ENCODE measurements at places on chromosomes 1 and 21. TPM values are rescaled to one million over a fixed set of nuclear protein-coding genes. Genes with fewer than 3 reads are reported as not detected.

Gene OR6K6
- not detected for total RNA-seq

Gene CD1D
- total RNA-seq = 0.86 TPM

Gene NBPF26
- total RNA-seq = 17.3 TPM

Gene SYNC
- total RNA-seq = 0.51 TPM

Gene PGLYRP3
- not detected for total RNA-seq

Gene AXDND1
- 0.64 TPM for total RNA-seq

Gene RHD
- total RNA-seq = not detected

Gene OR6K3
- not detected for total RNA-seq

Gene BMP8A
- 0.40 TPM for total RNA-seq

GRCh38 chr1:52677076-52677806 is 20.9 kb downstream of the COA7 start:
- no peak overlapping the region for H3K4me3 ChIP-seq
- no peak for DNase-seq
- no peak overlapping the region for H3K27ac ChIP-seq
- peaks cover 23% of the 10 kb centered on the region for H3K4me1 ChIP-seq
- H3K27me3 ChIP-seq = no peaks in the 10 kb centered on the region

GRCh38 chr21:33760641-33761440 is 118.5 kb downstream of the ITSN1 start:
- H3K27me3 ChIP-seq = no peaks in the 10 kb centered on the region
- no peak overlapping the region for H3K4me3 ChIP-seq
- H3K4me1 ChIP-seq = peaks cover 8% of the 10 kb centered on the region

GRCh38 chr1:50705041-50705440 is 255.0 kb downstream of the FAF1 start:
- no peak overlapping the region for H3K4me3 ChIP-seq
- no peak for DNase-seq

GRCh38 chr1:62247391-62248168 is 52.9 kb downstream of the L1TD1 start:
- H3K4me3 ChIP-seq = no peak overlapping the region
- H3K36me3 ChIP-seq = no peaks in the 10 kb centered on the region
- H3K4me1 ChIP-seq = no peaks in the 10 kb centered on the region
- no peak overlapping the region for H3K27ac ChIP-seq
- H3K27me3 ChIP-seq = peaks cover 73% of the 10 kb centered on the region
- DNase-seq = peak; percentile 15

GRCh38 chr1:8213676-8214075 is 104.2 kb upstream of the SLC45A1 start:
- H3K4me1 ChIP-seq = peaks cover 34% of the 10 kb centered on the region
- H3K27ac ChIP-seq = no peak overlapping the region
- H3K27me3 ChIP-seq = no peaks in the 10 kb centered on the region
- H3K36me3 ChIP-seq = peaks cover 34% of the 10 kb centered on the region
- H3K4me3 ChIP-seq = no peak overlapping the region

DNA sequence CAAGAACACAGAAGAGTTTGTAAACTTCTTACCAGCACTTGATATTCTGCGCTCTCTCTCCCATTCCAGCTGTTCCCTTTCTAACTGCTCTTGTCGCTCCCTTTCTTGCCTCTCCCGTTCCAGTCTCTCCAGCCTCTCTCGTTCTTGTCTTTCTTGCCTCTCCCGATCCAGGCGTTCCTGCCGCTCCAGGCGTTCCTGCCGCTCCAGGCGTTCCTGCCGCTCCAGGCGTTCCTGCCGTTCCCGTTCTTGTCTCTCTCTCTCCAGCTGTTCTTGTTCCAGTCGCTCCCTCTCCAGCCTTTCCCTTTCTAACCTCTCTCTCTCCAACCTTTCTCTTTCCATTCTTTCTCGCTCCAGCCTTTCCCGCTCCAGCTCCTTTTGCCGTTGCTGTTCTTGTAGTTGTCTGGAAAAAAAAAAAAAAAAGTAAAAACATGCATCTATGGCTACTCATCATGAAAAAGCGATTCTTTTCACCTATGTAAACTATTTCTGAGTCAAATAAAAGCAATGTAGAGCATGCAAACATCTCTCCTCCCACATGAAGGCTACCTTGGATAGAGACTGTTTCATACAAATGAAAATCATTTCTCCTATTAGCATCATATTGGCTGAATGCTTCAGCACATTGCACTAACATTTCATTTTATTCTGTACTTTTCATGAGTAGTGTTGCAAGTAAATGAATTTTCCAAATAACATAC is 91.5 kb upstream of the LBR start:
- DNase-seq = no peak
- H3K27ac ChIP-seq = no peak overlapping the region
- peaks cover 6% of the 10 kb centered on the region for H3K36me3 ChIP-seq
- no peaks in the 10 kb centered on the region for H3K27me3 ChIP-seq
- H3K4me3 ChIP-seq = no peak overlapping the region
- peaks cover 9% of the 10 kb centered on the region for H3K4me1 ChIP-seq

DNA sequence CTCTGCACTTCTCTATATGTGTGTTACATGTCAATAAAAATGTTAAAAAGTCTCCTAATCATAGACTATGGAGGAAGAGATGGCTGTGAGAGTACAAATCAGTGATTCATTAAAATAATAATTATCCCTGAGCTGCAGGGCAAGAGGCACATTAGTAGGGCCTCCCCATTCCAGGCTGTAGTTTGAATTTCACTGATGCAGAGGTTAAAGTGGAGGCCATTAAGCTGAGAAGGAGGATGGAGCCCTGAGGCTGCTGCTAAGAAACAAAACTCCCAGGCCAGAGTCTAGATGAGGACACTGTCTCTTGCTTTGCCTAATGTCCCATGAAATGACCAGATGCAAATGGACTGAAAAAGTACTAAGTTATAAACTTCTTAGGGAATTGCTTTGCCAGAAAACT is 89.1 kb upstream of the WDR26 start:
- DNase-seq = no peak
- H3K36me3 ChIP-seq = no peaks in the 10 kb centered on the region
- H3K4me1 ChIP-seq = no peaks in the 10 kb centered on the region
- H3K27me3 ChIP-seq = no peaks in the 10 kb centered on the region
- H3K27ac ChIP-seq = no peak overlapping the region
- H3K4me3 ChIP-seq = no peak overlapping the region

DNA sequence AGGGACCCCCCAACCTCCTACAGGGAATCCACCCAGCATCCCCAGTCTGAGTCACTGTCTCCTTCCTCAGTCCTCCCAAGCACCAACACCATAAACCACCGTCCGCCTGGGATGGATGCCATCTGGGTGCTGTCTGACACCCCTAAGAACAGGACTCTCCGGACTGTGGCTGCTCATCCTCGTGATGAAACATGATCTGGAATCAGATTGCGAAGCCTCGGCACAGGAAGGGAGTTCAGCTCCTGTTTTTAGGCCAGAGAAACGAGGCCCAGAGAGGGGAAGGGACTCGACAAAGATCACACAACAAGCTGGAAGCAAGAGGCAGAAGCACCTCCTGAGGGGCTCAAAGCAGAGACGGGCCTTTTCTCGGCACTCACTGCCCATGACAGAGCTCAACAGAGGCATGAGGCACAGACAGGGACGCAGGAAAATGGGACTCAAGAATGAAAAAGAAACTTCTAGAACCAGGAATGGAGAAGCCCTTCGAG is 8.4 kb downstream of the KCNN3 start:
- no peaks in the 10 kb centered on the region for H3K4me1 ChIP-seq
- no peak overlapping the region for H3K27ac ChIP-seq
- H3K36me3 ChIP-seq = no peaks in the 10 kb centered on the region
- no peak overlapping the region for H3K4me3 ChIP-seq
- H3K27me3 ChIP-seq = peaks cover 100% of the 10 kb centered on the region

DNA sequence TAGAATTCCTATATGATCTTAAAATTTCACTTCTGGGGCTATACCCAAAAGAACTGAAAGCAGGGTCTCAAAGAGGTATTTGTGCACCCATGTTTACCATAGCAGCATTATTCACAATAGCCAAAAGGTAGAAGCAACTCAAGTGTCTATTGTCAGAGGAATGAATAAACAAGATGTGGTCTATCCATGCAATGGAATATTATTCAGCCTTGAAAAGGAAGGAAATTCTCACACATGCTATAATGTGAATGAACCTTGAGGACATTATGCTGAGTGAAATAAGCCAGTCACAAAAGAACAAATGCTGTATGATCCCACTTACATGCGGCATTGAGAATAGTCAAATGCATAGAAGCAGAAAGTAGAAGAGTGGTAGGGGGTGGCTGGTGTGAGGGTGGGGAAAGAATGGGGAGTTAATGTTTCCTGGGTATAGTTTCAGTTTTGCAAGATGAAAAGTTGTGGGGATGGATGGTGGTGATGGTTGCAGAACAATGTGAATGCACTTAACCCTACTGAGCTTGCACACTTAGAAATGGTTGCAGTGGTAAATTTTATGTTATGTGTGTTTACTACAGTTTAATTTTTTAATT is 122.4 kb downstream of the TOMM20 start:
- no peak overlapping the region for H3K4me3 ChIP-seq
- H3K4me1 ChIP-seq = peaks cover 4% of the 10 kb centered on the region
- H3K36me3 ChIP-seq = no peaks in the 10 kb centered on the region

- peaks cover 7% of the 10 kb centered on the region for H3K4me1 ChIP-seq
- no peaks in the 10 kb centered on the region for H3K27me3 ChIP-seq
- H3K36me3 ChIP-seq = no peaks in the 10 kb centered on the region
- no peak overlapping the region for H3K4me3 ChIP-seq
- H3K27ac ChIP-seq = no peak overlapping the region
- DNase-seq = no peak
These were observed 37.5 kb downstream of the XCL2 start for GRCh38 chr1:168506204-168506819.

GRCh38 chr21:33042812-33043211 is 17.1 kb downstream of the OLIG2 start:
- peaks cover 63% of the 10 kb centered on the region for H3K27me3 ChIP-seq
- H3K4me3 ChIP-seq = no peak overlapping the region
- H3K36me3 ChIP-seq = no peaks in the 10 kb centered on the region
- peak; percentile 24 for DNase-seq

- no peaks in the 10 kb centered on the region for H3K27me3 ChIP-seq
- no peaks in the 10 kb centered on the region for H3K4me1 ChIP-seq
- H3K36me3 ChIP-seq = no peaks in the 10 kb centered on the region
- no peak overlapping the region for H3K27ac ChIP-seq
- no peak overlapping the region for H3K4me3 ChIP-seq
These were observed 226.0 kb downstream of the RPS6KC1 start for GRCh38 chr1:213277036-213277435.

GRCh38 chr21:37199057-37199924 is 67.8 kb downstream of the VPS26C start:
- H3K27me3 ChIP-seq = no peaks in the 10 kb centered on the region
- H3K4me3 ChIP-seq = no peak overlapping the region
- H3K27ac ChIP-seq = peak overlapping the region; percentile 66
- DNase-seq = peak; percentile 32
- H3K36me3 ChIP-seq = peaks cover 24% of the 10 kb centered on the region

DNA sequence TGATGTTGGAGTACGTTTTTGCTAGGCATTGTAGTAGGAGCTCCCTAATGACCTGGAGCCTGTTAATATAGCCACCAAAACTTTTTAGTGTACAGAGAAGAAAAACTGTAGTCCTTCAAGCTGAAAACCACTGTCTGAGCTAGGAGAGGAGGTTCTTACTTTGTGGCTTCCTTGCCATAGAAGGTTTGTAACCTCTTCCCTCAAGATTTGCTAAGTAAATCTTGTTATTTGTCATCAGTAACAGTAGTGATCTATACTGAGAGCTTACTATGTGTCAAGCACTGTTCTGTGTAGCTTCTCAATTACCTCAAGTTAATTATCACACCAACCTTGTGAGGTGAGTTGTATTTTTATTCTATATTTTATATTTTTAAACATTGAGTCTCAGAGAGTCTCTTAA is 21.2 kb upstream of the LRRC8C start:
- H3K36me3 ChIP-seq = no peaks in the 10 kb centered on the region
- no peaks in the 10 kb centered on the region for H3K4me1 ChIP-seq
- H3K4me3 ChIP-seq = no peak overlapping the region
- no peak overlapping the region for H3K27ac ChIP-seq
- DNase-seq = no peak
- H3K27me3 ChIP-seq = peaks cover 11% of the 10 kb centered on the region

GRCh38 chr1:232655028-232655745 is 25.3 kb upstream of the SIPA1L2 start:
- H3K27ac ChIP-seq = no peak overlapping the region
- no peaks in the 10 kb centered on the region for H3K4me1 ChIP-seq
- no peak overlapping the region for H3K4me3 ChIP-seq
- no peaks in the 10 kb centered on the region for H3K36me3 ChIP-seq
- peaks cover 84% of the 10 kb centered on the region for H3K27me3 ChIP-seq

GRCh38 chr1:22584001-22584562 is 20.8 kb downstream of the EPHA8 start:
- DNase-seq = no peak
- H3K4me1 ChIP-seq = no peaks in the 10 kb centered on the region
- H3K36me3 ChIP-seq = no peaks in the 10 kb centered on the region
- H3K4me3 ChIP-seq = no peak overlapping the region
- no peak overlapping the region for H3K27ac ChIP-seq

DNA sequence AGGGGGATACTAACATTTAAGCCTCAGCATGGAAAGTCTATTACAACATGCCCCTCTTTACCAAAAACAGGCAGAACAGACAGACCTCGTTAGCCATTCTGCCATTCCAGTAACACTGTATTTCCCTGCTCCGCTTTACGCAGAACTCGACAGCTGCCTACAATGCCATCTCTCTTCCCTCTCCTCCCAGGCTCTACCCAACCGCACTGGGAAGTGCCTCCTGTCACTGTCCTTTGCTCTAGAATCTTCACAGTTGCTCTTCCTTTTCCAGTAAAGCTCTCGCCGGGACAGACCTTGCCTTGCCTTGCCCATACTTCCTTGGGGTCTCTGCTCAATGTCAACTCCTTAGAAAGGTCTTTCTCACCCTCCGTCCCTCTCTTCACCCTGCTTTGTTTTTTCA is 22.8 kb downstream of the COA6 start:
- H3K4me1 ChIP-seq = no peaks in the 10 kb centered on the region
- H3K27ac ChIP-seq = no peak overlapping the region
- H3K27me3 ChIP-seq = no peaks in the 10 kb centered on the region
- no peak for DNase-seq
- H3K36me3 ChIP-seq = peaks cover 5% of the 10 kb centered on the region

DNA sequence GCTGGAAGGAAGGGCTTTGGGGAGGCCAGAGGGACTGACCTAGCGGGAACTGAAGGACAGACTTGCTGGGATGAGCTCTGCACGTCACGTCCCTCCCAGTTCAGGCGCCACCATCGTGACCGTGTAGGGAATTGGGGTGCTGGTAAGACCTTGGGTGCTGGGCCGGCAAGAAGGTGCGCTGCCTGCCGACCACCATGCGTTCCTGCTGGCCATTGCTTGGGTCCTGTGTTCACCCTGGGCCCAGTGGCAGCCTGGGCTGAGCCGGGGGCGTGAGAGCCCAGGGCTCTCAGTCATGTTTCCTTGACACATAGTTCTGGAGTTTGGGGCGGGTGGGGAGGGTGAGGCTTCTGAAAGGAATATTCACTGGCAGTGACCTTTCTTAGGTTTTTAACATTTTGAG is 176.0 kb downstream of the CAMTA1 start:
- H3K4me3 ChIP-seq = no peak overlapping the region
- peaks cover 27% of the 10 kb centered on the region for H3K27me3 ChIP-seq
- H3K36me3 ChIP-seq = peaks cover 4% of the 10 kb centered on the region
- no peak overlapping the region for H3K27ac ChIP-seq
- no peak for DNase-seq

DNA sequence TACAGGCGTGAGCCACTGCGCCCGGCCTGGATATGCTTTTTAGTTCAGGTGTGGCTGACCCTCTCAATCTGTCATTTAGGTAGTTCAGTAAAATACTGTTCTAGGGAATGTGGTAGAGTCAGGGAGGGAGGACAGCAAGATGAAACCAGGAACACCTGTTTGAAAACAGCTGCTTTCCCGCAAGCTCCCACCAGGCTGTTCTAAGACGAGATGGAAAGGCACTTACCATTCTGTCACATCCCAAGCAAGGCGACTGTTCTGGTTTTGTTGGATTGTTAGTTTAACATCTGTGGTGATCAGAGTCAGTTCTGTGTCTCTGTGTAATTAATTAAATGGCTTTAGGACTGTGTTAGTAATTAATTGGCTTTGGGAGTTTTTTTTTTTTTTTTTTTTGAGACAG is 2.9 kb downstream of the CHAF1B start:
- no peaks in the 10 kb centered on the region for H3K27me3 ChIP-seq
- H3K4me3 ChIP-seq = no peak overlapping the region
- H3K4me1 ChIP-seq = no peaks in the 10 kb centered on the region
- H3K36me3 ChIP-seq = peaks cover 4% of the 10 kb centered on the region

Measured in Calu3 (cell line).